GM23248 (cell line): ENCODE measurements at places on chromosomes 3 and 15. TPM values are rescaled to one million over a fixed set of nuclear protein-coding genes. Genes with fewer than 3 reads are reported as not detected.

DNA sequence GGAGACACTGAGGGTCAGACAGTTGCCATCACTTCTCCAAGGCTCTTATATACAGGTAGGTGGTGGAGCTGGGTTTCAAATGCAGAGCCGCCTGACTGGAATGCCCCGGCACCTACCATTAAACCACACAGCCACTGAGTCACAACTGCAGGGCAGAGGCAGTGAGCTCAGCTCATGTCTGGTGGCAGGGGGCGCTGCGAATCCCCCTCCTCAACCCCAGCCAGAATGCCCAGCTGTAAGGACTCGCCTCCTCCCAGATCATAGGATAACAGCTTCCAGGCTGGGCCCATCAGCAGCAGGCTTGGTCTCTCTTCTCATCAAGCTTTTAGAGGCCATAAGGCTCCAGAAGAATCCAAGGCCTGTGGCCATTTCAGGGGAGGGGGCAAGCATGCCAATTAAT, 26.4 kb downstream of the ADCY5 start:
- no peak for DNase-seq

DNA sequence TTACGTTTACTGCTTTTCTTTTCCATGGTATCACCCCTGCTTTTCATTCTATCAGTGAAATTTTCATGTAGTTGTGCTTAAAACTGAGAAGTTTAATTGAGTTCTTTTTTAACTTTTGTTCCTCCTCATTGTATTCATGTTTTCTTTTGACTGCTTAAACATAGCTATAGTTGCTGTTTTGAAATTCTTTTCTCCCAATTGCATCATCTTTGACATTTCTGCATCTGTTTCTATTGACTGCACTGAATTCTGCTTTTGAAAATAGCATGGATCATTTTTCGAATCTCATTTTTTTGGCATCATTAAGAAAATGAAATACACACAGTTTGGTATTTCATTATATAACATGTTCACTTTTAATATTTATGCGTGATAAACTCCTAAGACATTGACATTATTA, 694.9 kb downstream of the MECOM start:
- peak; percentile 21 for DNase-seq

- DNase-seq = peak; percentile 78
Measured at GRCh38 chr3:76442374-76442915, 597.5 kb upstream of the ROBO2 start.

GRCh38 chr3:187931101-187931500, 185.8 kb upstream of the BCL6 start:
- DNase-seq = no peak

UROC1 gene
- polyA plus RNA-seq = not detected in 2 replicates

ALDH1L1 gene
- polyA plus RNA-seq = not detected in 2 replicates

MRAS gene
- 65.1 and 65.5 TPM in 2 replicates for polyA plus RNA-seq
